Foreskin melanocyte (primary cell): ENCODE measurements at places on chromosomes 5 and 9.

- DNase-seq: peak; percentile 46
These were observed 122.6 kb downstream of the APBA1 start for GRCh38 chr9:69549310-69550202.

- no peak for DNase-seq
These were observed 29.4 kb downstream of the ZCCHC7 start for GRCh38 chr9:37149666-37150308.

DNA sequence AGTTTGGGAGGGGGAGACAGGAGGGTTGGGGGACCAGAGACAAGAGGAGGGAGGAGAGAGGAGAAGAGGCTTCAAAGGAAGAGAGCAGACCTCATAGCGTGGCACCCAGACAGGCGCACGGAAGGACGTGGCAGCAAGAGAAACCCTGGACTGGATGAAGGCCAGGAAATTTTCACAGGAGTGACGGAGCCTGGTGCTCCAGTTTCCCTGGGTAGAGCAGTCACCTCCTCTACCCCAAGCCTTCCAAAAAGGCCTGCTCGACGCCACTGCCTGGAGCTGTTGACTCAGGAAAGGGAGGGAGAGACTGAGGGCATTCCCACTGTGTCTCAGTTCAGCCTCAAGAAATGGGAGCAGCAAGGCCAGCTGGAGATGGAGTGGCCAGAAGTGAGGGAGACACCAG is 19.3 kb downstream of the AK8 start:
- no peak for DNase-seq

GRCh38 chr5:149834246-149834855 is 104.2 kb downstream of the PPARGC1B start:
- no peak for DNase-seq

GRCh38 chr5:21810737-21811316 is 1042.3 kb downstream of the CDH12 start:
- peak; percentile 9 for DNase-seq

- DNase-seq: no peak
These were observed 62.0 kb downstream of the SHB start for GRCh38 chr9:38007016-38007415.

DNA sequence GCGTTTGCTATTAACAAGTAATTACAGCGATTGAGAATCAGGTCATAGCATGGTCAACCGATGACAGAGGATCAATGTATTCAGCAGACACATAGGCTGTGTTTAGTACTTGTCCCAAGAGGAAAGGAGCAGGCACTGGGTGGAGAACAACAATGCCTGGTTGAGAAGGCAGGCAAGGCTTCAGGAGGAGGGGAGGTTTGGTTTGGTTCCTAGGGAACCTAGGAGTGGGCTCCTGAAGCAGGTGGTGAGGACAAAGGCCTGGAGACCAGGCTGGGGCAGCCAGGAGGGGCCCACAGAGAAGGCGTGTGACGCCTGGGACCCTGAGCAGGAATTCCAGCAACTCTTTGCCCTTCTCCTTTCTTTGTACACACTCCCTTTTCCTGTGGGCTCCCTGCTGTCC is 195.6 kb downstream of the SPOCK1 start:
- DNase-seq: no peak

- no peak for DNase-seq
These were observed 172.8 kb downstream of the ASTN2 start for GRCh38 chr9:117242082-117242481.

DNA sequence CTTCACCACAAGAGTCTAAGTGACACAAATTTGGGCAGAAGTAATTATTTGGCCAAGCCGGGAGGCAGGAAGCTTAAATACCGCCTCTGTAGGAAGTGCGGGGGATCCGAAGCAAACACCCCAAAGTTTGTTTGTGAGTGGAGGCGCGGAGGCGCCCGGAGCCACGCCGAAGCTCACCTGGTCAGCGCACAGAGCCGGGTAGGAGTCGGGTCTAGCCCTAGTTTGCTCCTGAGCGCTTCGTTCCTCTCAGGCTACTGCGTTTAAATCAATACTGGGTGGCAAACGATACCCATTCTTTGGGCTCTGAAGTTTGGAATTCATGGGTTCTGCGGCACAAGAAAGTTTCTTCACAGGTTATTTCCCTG is 855 bp downstream of the MCC start:
- no peak for DNase-seq

DNA sequence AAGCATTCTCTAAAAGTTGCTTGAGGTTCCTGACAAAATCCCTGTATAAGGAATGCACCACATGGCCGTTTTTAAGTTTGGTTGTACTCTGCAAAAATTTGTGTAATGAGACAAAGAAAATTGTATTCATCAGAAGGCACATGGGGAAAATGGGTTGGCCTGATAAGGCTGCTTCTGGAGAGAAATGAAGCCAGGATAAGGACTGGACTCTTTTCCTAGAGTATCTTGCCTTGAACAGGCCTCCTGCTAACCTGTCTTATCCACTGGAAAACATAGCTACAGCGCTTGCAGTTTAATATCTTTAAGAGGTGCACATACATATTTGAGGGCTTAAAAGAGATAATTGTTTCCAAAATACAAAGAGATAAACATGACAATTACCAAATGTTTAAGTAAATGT is 41.4 kb upstream of the IFNK start:
- no peak for DNase-seq

DNA sequence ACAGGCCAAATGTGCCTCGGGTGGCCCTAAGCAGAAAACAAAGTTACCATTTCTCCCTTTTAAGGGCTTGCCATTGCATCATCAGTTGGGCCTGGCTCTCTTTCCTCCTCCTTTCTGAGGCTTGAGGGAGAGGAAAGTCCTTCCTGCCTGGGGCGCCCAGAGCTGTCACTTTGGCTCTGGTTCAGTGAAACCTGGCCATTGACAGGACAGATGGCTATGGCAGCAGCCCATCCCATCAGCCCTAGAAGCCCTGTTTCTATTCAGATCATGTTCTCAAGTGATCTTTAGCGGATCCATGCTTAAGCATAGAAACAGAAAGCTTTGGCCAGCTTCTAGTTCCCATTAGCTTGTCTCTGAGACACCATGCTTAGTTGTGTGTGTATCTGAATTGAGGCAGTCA is 293.4 kb downstream of the YTHDC2 start:
- DNase-seq: no peak

- no peak for DNase-seq
These were observed 395.8 kb upstream of the ADAMTSL1 start for GRCh38 chr9:18077941-18078678.

DNA sequence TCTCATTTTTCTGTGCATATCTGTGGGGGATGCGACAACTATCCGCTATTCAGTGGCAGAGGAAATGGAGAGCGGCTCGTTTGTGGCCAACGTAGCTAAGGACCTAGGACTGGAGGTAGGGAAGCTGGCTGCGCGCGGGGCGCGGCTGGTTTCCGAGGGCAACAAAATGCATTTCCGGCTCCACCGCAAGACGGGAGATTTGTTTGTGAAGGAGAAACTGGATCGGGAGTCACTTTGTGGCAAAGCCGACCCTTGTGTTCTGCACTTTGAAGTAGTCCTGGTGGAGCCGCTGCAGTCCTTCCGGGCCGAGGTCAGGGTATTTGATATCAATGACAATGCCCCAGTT is 320 bp downstream of the PCDHB1 start:
- DNase-seq: no peak

DNA sequence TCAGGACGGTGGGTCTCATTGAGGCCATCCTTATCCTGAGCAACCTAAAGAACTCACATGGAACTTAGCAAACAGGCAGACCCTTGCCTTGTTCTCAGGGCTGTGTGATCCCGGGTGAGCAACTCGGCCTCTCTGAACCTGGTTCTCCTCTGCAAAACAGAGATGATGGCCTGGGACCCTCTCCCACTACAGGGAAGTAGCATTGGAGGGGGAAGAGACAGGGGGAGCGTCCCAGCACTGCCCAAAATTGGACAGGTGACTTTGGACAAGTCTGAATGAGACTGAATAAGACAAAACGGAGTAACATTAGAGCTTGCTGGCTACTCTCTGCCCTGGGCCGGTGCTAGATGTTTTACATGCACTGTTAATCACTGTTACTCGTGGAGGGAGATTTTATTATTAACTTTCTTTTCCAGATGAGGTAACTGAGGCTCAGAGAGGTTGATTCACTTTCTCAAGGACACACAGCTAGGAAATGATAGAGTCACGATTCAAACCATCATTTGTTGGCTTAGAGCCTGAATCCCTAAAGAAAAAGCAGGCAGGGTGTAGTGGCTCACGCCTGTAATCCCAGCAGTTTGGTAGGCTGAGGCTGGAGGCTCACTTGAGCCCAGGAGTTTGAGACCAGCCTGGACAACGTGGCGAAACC is 136.4 kb downstream of the C9orf50 start:
- DNase-seq: no peak

GRCh38 chr5:27906931-27907601 is 868.7 kb upstream of the CDH9 start:
- DNase-seq: no peak

DNA sequence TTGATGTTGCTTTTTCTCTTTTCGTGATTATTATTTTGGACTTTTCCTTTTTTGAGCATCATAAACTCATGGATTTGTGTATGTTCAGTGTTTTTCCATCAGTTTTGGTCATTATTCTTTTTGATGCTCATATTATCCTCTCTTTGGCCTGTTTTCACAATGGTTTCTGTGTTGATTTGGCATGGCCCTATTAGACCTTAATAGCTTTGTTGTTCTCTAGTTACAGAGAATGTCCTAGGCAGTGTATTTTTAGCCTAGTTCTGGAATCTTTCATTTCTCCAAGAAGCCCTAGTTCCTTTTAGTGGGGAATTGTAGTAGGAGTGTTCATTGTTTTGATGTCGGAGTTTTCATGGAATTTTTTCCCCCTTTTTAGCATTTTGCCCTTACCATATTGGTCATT is 41.3 kb upstream of the ROPN1L start:
- DNase-seq: peak; percentile 91

DNA sequence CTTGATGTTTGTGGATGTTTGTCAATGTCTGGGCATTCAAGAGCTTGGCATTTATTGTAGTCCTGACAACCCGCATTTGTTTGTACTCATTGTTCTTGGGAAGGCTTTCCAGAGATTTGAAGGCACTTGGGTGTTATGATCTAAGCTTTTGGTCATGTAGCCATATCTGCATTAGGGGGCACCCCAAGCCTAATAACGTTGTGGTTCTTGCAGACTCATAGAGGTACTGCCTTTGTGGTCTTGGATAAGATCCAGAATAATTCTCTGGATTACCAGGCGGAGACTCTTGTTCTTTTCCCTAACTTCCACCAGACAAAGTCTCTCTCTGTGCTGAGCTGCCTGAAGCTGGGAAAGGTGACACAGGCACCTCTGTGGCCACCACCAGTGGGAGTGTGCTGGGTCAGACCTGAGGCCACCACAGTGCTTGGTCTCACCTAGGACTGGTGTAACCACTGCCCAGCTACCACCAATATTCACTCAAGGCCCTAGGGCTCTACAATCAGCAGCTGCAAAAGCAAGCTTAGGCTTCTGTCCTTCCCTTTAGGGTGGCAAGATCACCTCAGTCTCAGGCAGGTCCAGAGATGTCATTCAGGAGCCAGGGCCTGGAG is 144.4 kb upstream of the TAS2R1 start:
- no peak for DNase-seq

DNA sequence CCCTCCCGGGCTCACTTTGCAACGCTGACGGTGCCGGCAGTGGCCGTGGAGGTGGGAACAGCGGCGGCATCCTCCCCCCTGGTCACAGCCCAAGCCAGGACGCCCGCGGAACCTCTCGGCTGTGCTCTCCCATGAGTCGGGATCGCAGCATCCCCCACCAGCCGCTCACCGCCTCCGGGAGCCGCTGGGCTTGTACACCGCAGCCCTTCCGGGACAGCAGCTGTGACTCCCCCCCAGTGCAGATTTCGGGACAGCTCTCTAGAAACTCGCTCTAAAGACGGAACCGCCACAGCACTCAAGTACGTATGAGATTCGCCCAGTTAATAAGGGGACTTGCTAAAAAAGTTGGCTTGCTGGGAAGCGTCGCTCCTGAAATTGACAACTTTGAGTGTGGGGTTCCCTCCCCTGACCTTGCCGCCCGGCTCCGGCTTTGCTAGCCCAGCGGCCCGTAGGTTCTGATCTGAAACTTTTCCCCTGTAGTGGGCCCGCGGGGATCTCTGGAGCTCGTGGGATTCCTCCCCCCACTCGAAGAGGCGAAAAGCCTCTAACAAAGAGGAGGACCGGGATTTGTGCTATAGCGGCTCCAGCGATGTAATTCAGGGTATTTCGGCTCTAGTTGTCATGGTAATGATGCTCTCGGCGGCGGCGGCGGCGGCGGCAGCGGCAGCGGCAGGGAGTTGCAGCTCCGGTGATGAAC is 572 bp downstream of the NR4A3 start:
- peak; percentile 46 for DNase-seq

GRCh38 chr9:129253803-129254381 is 75.8 kb upstream of the IER5L start:
- no peak for DNase-seq

GRCh38 chr5:51495672-51496071 is 112.4 kb downstream of the ISL1 start:
- peak; percentile 31 for DNase-seq

GRCh38 chr5:109971968-109972367 is 282.2 kb downstream of the MAN2A1 start:
- DNase-seq: no peak

- DNase-seq: peak; percentile 17
These were observed 109.6 kb upstream of the CXCL14 start for GRCh38 chr5:135688385-135688784.

- DNase-seq: no peak
These were observed 38.3 kb upstream of the ZFYVE16 start for GRCh38 chr5:80369521-80369920.

DNA sequence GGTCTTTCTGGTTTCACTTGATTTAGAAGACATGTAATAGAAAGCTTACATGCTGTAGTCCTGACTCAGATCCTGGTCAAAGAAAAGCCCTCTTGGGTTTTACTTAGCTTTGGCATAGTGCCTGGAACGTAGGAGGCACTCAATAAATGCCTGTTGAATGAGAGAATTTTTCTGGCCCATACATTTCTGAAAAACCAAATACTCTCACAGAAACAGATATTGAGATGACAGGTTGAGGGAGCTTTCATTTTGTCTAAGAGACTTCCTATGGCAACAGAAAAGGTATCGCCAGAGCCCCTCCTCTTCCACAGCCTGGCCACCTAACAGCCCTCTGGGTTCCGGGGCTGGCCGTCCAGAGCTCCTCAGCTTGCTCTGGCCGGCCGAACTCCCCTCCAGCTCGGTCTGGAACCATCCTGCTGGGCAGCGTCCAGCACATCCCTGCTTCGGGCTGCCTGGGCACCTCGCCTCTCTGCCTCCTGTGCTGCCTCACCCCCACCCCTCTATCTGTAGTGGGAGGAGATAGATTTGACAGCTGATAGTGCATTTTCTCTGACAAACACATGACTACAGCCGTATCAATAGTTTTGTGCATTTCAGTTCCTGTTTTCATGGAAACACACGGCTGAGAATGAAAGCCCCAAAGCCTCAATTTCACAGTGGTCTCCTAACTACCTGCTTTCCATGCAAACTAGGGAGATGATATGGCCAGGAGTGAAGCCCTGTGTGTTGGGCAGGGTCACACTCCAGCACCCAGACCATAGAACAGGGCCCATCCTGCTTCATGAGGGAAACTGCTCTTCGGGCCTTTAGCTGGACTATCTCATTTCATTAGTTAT is 1.1 kb downstream of the IL4 start:
- peak; percentile 27 for DNase-seq

DNA sequence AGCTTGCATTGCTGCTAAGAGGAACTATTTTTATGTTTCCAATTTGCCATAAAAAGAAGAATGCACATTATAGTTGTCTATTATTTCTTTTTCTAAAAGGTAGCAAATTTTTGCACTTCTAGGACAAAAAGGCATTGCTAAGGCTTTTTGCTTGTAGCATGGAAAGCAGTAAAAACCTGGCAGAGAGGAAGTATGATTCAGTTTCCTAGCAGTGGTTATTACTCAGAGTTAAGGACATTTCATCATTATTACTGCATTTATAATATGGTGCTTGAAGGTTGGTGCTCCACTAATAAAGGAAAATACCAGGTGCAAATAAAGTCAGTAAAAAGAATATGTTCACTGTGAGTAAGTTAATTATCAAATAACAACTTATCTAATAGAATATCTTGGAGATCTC is 179.8 kb upstream of the PLPPR1 start:
- no peak for DNase-seq
